ENCODE measurements at places on chromosomes 3 and 15.

DNA sequence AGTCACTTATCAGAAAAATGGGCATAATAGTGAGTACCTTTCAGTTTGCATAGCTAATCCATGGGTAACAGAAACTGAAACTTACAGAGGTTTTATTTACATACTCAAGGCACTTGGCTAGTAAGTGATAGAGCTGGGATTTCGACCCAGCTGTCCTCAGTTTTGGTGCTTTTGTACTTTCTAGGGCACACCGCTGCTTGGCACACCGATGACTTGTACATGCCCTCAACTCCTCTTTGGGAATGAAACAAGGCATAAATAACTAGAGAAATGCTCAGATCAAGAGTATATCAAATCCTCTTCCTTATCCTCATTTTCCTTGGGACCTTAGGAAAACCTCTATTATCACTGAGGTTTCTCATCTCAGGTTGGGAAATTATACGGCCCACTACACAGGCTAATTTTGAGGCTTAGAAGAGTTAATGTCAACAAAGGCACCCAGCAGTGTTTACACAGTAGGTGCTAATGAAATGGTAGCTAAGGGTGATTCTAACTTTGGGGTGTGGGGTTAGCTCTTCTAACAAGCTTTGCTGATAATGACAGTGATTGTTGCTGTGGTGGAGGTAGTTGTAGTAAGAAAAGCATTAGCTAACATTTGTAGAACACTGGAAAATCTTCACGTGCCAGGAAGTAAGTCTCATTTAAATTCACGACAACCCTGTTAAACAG lies 20.3 kb upstream of the DGKG start:
- DNase-seq, result no peak

DNA sequence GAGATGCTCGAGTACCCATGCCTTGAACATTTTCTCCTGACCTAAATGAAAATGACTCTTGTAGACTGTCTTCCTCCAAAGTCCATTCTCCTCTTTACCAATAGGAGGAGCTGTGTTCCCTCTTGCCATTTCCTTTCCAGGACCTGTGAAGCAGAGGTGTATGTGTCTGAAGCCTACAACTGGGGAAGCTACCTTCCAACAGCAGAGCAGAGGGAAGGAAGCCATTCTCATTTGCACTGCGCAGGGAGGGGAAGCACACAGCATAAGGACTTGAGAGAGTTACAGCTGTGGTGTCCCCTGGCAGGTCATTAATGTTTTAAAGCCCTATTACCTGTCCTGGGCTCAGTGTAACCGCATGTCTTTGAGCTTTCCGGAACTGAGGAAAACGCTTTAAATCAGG lies 38.7 kb downstream of the HSPBAP1 start:
- DNase-seq, result peak; percentile 52

GRCh38 chr15:35271371-35272043 lies 186.4 kb upstream of the NANOGP8 start:
- no peak for DNase-seq

DNA sequence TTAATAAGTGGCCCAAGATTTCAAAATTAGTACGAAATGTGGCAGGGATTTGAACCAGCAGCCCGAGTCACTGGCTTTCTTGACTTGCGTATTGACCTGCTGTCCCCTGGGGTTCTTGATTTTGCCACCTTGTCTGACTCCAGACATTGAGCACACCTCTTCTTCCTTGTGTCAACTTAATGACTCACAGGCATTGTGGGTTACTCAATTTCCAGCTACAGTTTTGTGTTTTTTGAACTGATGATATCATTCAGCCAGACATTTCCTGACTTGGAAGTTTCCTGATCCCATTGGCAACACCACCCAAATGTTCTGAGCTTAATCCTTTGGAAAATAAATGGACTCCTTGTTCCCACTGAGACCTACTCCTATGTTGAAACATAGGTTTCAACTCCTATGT lies 64.2 kb downstream of the MOBP start:
- DNase-seq, result no peak

- DNase-seq, result peak; percentile 47
Measured at GRCh38 chr3:128383316-128384235, 83.1 kb downstream of the DNAJB8 start.

- DNase-seq, result no peak
Measured at GRCh38 chr3:174346571-174346970, 512.6 kb upstream of the NAALADL2 start.

GRCh38 chr3:159322322-159322939 lies 520.6 kb downstream of the MFSD1 start:
- peak; percentile 42 for DNase-seq

- DNase-seq, result no peak
Measured at GRCh38 chr3:21484828-21485144, 266.2 kb downstream of the ZNF385D start.

- no peak for DNase-seq
Measured at GRCh38 chr15:74127954-74128784, 2.2 kb upstream of the ISLR2 start.

DNA sequence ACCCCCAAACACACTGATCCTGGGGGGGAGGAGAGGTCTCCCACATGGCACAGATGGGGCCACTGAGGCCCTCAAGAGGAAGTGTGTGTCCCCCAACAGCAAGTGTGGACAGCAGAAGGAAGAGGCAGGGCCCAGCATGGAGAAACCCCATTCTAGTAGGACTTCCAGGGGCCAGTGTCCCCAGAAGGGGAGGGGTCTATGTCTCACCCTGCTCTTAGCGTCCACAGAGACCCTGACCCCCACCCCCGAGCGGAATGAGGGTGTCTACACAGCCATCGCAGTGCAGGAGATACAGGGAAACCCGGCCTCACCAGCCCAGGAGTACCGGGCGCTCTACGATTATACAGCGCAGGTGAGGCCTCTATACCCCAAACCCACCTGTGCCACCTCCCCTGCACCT lies 35.3 kb downstream of the TSPAN3 start:
- DNase-seq, result no peak

All from cardiac muscle cell (in vitro differentiated cells and primary cell).